ENCODE measurements at places on chromosomes 1 and 21.

- DNase-seq, result no peak
These were observed 394.1 kb downstream of the MATN1 start for GRCh38 chr1:30329263-30329753.

- DNase-seq, result no peak
These were observed 50.2 kb upstream of the USP25 start for GRCh38 chr21:15679630-15680029.

GRCh38 chr1:169604781-169605560, 18.7 kb upstream of the F5 start:
- DNase-seq, result peak; percentile 30

GRCh38 chr1:77394166-77394565, 112.3 kb downstream of the AK5 start:
- no peak for DNase-seq

DNA sequence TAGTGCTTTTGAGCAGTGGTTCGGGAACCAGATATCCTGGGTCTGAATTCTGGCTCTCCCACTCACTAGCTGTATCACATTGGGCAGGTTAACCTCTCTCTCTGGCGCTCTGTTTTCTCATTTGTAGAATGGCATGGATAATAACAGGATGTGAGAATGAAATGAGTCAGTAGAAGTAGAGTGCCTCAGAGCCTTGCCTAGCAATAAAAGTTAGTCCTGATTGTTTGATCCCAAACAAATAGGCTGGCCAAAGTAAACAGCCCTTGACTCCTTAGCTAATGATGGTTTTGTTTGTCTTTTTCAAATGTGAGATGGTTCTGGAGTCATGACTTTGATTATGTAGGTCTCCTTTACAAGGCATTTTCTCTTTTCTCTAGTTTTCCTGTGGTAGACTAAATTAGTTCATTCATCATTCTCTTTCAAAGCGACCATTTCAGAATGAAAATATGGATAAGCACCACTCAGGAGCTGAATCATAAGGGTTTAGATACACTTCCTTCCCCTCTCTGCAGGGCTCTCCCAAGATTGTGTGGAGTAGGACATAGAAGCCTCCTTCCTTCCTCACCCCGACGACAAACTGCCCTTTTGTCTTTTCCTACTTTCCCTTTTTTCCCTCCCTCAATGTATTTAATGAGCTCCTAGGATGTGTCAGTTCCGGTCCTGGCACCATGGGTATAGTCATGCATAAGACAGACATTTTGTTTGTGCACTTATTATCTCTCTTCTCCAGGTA, 23.1 kb downstream of the KIAA0040 start:
- no peak for DNase-seq

DNA sequence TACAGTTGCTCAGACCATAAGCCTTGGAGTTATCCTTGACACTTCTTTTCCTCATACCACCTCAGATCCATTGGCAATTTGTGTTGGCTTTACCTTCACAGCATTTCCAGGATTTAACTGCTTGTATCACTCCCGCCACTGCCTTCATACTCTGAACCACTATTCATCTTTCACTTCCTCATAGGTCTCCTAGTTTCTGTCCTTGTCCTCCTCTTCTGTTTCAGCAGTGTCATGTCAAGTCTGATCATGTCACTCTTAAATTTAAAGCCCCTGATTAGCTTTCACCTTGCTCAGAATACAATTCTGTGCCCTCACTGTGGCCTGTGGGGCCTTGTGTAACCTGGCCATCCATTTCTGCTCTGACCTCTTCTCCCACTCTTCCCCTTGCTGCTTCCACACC, 34.7 kb upstream of the C1orf115 start:
- DNase-seq, result no peak

GRCh38 chr1:109163551-109163950, 49.6 kb downstream of the ELAPOR1 start:
- no peak for DNase-seq

DNA sequence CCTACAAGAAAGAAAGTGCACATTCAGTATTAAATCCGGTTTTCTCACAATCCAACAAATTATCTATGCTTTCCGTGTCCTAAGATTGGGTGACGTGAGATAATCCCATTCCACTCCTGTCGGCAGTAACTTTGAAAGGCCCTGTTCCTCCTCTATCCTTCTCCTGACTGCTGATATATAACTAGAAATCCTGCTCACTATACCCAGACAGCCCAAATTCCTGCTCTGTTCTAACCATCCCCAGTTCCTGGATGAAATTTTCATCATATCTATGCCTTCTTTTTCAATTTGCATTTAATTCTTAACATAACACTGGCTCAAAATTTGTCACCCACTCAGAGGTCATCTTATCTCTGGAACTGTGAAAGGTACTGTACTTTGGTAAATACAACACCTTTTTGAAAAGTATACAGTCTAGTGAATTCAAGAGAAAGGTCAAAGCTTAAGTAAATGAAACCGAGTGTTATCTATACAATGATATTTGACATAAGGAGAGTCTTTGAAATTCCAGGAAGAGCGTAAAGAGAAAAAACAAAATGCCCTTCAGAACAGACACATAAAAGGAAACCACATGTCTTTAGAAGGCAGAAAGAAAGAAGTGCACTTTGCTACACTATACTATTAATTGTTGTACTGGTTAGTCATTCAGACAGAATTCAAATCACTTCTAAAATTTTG, 200.5 kb upstream of the NEGR1 start:
- no peak for DNase-seq

GRCh38 chr1:119771016-119771415, 2.3 kb upstream of the HMGCS2 start:
- DNase-seq, result no peak

DNA sequence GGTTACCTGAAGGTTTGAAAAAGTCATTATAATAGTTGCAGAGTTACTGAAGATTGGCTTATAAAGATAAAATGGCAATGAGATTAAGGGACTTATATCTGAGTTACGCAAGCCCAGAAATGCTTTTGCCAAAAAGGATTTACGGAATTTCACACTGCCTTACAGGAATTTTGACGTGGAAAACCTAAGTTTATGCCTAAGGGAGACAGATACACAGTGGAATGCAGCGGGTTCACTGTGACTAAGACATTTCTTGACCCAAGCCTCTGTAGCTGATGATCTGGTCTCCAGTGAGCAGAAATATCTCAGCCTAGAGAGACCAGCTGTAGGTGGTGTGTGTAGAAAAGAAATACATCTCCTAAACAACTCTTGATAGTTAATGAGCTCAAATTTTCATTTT, 10.1 kb upstream of the EXO1 start:
- no peak for DNase-seq

- DNase-seq, result no peak
These were observed 480.4 kb downstream of the SIPA1L2 start for GRCh38 chr1:232149287-232150201.

GRCh38 chr1:2976180-2976562, 45.1 kb upstream of the ACTRT2 start:
- no peak for DNase-seq

DNA sequence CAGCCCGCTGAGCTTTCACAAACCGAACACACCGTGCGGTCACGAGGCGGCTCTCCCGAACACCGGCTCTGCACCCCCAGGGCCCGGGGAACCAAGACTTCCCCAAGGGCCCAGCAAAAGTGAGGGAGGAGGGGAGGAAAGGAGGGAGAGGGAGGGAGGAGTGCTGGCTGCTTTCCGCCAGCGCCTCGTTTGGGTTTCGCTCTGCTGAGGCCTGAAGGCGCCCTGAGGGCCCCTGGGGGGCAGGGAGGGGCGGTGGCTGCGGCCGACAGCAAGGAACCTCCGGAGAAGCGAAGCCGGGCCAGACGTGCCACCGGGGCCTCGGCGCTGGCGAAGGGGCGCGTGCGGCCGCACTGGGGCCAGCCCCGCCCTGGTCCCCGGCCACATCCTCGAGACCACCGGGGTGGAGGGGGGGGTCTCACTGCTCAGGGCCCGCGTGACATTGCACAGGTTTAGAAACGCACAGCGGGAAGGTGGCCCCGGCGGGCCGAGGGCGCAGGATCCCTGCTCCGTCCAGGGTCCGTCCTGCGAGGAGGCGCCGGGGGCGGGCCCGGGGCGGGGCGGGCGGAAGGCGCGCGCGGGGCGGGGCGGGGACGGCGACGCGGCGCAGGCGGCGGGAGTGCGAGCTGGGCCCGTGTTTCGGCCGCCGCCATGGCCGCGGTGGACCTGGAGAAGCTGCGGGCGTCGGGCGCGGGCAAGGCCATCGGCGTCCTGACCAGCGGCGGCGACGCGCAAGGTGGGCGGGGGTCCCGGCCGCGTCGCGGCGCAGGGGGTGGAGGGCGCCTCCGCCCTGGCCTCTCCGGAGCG, at the start of gene PFKL:
Gene PFKL, plus strand, starts transcription at position 596 of the 804 bp plus-strand sequence. Its CDS starts 53 bp downstream, at position 649.
- no peak for DNase-seq
